Activated CD8-positive, alpha-beta memory T cell treated with anti-CD3 and anti-CD28 coated beads, Interleukin-2, amount 50 U/mL, for 48 hours (primary cell): ENCODE measurements at places on chromosomes 5 and 9.

DNA sequence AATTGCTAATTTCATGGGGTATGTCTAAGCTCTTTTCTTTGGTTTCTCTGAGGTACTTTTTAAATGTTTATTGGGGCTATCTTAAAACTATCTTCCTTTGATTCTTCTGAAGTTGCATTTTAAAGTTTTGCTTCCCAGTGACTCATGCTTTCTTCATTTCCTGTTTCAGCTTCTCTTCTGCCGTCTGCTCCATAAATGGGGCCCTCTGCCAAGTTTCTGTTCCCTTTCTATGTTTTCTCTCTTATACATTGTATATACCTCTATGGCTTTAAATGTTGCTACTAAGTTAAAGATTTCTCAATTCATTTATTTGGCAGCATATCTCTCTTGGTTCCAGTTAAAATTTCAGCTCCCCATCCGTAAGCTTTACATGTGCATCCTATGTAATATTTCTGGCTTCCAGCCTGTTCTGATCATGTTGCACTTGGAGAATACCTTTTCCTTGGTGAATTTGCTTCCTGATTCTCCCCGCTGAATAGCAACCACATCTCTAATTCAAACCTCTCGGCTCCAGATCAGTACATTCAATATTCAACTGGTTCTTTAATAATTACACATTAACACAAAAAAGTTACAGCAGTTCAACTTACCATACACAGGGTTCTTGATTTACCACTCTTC, 125.3 kb downstream of the ST8SIA4 start:
- no peak for DNase-seq

DNA sequence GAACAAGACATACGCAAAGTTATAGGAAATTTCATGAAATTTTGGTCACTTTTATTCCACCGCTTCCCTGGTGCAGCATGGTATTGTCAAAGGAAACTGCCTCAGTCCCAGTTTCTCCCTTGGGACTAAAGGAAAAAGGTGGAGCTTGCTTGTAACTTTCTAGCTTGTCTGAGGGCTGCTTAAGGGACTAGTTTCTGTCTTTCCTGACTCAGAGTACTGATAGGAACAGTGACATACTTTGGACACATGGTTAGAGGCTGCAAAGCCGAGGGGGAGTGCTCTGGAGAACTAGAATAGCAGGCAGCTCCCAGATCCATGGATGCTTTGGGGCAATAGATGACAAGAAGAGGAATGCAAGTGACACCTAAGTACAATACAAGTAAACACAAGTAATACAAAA, 136.7 kb downstream of the CDC42SE2 start:
- DNase-seq, result no peak

DNA sequence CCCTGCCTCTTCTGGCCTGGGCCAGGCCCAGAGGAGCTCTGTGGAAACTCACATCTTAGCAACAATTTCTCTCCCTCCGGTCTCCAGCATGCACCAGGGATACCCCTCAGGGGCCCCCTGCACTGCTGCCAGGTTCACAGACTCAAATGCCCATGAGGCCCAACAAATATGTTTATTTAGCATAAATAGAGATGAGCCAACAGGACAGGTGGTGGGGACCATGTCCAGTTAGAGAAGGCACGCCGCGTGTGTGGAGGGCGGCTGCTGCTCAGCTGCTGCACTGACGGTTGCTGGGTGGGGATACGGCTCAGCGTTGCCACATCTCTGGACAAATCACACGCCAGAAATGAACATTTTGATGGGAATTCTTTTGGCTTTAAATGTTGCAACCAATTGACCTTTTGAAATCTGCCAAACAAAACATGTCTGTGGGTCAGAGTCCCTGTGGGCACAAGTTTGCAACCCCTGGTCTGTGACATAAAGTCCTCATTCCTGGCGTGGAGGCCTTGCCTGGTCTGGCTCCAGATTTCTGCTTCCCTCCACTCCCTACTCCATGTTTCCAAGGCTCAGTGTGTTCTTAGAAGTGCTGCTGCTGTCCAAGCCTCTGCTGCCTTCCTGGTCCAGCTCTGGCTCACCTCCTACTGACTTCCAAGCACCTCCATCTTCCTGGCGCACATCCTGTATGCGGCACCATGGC, 88.9 kb downstream of the AMBP start:
- DNase-seq, result no peak

DNA sequence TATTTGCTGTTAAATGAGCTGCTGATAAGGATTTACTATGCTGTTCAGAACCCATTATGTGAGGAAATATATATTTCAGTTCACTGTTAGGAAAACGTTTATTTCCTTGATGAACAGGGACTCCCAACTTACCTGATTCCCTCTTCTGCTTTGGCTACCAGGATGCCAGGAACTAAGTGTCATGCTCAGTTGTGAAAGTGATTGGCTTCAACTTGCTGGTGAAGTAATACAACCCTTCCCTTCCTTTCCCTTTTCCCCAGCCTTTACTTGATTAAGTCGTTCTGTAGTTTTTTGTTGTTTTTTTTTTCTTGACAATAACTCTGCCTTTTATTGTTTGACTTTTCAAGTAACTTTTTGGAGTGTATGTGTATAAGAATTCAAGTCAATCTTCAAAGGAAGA, 309.3 kb downstream of the DOCK8 start:
- DNase-seq, result no peak

DNA sequence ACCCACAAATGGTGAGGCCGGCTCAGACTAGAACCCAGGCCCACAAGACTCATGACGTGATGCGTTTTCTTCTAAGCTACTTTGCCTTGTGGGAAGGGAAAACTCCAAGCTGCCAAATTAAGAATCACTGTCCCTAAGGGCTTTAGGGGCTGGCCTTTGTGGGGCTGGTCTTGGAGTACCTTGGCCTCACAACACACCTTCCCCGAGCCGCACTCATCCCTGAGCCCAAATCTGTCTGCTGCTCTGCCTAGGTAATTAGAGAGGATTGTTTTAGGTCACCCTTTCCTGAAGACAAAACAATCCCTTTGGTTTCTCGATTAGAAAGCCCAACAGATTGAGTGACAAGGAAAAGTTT, 137.3 kb downstream of the SEMA6A start:
- no peak for DNase-seq

DNA sequence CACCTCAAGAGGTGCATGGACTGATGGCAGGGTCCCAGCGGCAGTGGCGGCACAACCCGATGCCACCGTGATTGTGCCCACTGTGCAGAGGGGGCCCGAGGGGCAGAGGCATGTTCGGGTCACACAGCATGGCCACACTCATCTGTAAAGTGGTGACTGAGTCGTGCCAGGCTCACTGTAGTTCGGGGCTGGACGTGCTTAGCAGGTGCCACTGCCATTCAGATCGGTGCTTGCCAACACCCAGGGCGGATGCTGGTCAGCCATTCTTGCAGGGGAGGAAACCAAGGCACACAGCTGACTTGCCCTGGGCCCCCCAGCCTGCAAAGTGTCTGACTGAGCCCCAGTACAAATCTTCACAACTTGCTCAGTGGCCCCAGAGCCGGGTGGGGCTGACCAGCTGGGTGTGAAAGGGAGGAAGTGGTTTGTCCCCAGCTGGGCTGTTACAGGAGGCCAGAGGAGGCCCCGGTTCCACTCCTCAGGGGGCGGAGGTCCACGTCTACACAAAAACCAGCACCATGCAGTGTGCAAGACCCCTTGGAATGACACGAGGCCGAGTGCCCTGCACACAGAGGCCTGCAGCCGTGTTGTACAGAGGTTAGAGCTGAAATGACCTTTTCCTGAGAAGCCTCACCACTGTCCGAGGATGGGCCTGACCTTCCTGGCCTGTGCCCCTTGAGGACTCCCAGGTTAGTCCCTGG, 17.9 kb downstream of the FGD3 start:
- no peak for DNase-seq

- DNase-seq, result no peak
These were observed 65.2 kb upstream of the GLIS3 start for GRCh38 chr9:4365055-4365454.

DNA sequence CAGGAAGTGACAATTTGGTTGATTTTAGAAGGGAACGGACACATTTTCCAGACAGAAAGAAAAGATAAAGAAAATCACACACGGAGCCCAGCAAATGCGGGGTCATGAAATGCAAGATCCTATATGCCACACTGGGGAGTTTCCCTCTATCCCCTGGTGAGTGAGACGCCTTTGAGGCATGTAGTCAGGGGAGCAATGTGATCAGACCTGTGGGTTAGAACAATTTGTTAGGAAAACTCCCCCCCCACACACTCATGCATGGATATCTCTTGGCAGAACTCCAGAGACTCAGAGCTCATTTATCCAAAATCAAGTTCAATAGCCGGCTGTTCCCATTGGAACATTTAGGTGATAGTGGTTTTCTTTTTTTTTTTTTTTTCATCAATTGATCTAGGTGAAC, 71.7 kb upstream of the TRIO start:
- DNase-seq, result no peak
